NCI-H748 treated with DMSO at 0.1 percent for 48 hours (cell line): ENCODE measurements at places on chromosomes 11 and 22.
A peak's percentile ranks its signal among the peaks of the same experiment; 100 is the strongest.

DNA sequence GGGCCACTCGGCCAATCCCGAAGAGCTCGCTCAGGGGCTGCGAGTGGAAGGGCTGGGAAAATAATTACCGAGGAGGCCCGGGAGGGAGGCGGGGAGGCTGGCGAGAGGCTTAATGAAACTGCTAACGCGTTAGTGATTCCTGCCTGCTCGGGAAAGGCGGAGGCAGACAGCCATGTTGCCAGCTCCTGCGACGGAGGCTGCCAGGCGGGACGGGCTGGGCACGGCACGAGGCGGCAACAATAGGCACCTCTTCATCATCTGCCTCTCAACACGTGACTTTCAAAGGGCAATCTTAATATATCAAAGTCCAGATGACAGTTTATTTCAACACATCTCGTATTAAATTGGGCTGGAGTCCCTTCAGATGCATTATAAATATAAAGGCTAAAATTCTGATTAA lies 68.0 kb upstream of the TCF20 start:
- DNase-seq, result no peak

DNA sequence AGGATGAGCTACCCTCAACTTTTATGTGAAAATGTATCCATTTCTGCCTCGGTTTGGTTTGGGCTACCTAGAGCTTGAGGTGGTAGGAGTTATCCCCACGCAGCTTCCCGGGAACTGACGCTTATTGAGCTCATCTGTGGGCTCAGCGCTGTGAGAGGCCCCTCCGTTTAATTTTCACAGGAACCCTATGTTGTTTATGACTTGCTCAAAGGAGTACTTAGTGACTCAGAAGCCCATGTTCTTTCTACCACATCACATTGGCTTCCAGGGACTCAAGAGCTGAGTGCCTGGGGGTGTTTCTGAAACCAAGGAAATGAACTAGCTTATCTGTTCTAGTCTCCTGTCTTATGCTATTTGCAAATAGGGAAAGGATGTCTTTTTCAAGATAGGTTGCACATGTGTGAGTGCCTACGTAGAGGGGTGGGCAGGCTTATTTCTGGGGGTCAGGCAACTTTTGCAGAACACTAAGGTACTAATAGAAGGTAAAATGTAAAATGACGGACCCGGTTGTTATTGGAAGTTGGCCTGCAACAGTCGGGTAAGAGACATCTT lies 40.5 kb downstream of the MICAL2 start:
- DNase-seq, result no peak

DNA sequence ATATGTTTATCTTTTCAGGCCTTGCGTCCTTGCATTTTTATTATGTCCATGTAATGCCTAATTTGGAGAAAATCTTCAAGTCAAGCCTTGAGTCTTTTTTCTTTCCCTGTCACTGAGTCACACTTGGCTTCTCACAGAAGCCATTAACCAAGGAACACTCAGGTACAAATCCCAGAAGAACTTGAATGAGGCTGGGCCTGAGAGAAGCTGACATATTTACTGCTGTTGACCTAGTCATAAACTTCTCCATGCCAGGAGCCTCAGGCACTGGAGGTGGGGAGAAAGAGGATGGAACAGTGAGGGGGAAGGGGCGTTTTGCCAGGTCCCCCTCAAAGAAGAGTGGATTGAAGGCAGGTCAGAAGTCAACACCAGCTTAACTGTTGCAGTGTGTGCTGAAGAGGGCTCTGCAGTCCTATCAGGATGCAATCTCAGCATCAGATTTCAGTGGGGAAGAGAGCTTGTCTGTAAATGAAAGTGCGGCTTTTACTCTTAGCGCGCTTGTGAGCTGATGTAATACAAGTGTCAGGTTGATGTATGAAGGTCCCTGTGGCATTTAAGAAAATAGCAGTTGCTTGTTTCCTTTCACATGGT lies 526.0 kb downstream of the ETS1 start:
- no peak for DNase-seq

DNA sequence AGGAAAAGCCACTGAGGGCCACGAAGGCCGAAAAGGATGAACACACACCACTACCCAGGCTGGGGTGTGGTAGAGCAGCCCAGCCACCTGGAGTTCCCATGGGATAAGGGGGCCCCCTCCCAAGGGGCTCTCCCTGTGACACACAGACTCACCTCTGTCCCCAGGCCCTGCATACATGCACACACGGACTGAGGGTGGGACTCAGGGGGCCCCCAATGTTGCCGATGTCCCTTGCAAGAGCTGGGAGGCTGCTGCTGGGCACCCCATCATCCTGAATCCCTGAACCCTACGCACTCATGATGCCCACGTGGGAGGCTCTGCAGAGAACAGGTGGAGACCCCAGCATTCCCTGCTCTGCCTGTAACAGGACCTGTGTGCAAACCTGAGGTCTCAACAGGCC lies 14.5 kb downstream of the SHANK2 start:
- no peak for DNase-seq

DNA sequence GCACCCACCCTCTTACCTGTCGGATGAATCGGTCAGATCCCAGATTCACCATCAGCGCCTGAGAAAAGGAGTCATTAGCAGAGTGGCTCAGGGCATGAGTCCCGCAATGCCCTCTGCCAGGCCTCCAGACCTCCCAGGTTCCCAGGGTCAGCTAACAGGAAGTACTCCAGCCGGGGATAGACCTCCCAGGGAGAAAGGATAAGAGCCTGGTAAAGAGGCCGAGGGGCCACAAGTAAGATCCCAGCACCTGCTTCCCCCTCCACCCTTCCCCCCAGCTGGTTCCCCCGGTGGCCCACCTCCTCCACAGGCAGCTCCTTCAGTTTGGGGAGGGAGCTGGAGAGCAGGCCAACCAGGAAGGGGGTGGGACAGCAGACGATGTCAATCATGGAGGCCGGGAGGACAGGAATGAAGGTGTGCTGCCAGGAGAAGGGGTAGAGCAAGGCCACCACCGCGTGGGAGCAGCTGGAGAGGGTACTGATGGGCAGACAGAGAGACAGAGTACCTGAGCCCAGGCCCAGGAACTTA lies 16.4 kb downstream of the RPL27A start:
- no peak for DNase-seq

DNA sequence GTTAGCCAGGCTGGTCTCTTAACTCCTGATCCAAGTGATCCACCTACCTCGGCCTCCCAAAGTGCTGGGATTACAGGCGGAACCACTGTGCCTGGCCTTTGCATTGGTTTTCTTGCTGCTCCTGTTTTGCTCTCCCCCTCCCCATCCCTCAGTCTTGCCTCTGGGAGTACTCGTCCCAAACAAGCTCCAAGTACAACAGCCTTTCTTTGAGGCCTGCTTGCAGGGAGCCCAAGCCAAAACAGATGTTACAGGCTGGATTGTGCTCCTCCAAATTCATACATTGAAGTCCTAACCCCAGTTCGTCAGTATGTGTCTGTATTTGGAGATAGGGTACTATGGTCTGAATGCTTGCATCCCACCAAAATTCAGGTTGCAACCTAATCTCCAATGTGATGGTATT lies 8.6 kb downstream of the IGLL1 start:
- DNase-seq, result no peak

- peak; percentile 91 for DNase-seq
Measured at GRCh38 chr11:30488304-30488998, 97.7 kb downstream of the MPPED2 start.

GRCh38 chr11:21723678-21724077 lies 469.2 kb upstream of the ANO5 start:
- DNase-seq, result peak; percentile 88

DNA sequence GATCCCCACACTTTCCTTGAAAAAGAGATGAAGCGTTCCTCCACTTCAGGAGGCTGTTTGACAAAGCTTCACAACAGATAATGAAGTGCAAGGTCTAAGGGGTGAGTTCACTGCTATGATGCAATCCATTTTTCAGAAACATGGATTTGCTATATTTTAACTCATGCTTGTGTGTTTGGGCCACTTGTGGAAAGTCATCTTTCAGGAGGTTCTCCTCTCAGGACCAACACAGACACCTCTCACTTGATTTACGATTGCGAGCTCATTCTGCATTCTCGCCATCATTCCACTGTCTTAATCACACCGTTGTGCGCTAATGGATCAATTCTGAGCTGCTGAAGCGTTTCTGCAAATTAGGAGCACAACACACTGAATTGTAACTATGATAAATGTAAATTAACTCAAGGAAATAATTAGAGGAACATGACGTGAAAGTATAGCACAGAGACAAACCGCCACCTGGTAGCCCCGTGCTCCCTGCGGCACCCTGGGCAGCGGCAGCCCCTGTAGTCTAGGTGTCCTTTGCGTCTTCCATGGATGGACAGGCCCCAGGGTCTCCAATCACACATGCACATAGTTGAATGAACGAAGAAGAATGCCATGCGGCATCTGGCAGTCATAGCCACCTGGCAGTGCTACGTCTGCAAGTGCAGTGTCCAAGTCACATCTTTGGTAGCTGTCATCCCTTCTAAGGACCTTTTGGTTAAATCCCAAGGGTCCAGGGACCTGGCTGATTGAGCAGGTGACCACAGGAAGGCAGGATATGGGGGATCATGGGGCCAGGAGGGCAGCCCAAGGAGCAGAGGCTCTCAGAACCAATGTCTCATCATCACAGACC lies 28.1 kb upstream of the RTL6 start:
- no peak for DNase-seq

DNA sequence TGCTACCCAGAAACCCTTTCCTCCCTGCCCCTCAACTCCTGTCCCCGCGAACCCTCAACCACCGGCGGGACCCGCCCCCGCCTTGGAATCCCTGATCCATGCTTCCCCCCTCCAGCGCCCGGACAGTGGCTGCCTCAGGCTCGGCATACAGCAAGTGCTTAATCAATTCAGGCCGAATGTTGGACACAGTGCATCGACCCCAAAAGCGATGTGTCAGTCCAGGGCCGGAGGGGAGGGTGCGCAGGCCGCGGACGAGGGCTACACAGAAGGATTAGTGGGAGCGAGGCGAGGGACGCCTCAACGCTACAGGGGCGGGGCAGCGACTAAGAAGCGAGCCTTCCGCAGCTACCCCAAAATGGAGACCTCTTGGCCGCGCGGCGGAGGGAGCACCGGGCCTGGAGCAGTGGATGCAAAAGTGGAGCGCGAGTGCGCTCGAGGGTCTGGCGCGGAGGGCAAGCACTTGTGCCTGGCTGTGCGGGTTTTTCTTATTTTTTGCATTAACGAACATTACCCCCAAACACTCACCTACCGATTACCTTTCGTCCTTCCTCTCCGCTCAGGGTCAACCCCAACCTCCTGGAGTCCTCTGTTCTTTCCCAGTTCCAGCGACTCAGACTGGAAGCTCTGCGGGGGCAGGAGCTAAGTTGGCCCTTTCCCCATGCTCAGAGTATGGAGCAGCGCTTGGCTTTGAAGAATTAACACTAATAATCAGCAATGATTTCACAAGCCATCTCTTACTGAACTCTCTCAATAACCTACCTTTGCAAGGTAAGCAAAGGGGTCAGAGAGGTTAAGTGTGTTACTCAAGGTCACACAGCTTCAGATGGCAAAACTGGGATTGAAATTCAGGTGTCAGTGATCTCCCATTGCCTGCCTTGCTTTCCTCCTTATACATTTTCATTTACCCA lies 30.0 kb upstream of the WNT11 start:
- DNase-seq, result peak; percentile 24

- DNase-seq, result no peak
Measured at GRCh38 chr22:22884888-22885840, 2.5 kb upstream of the IGLL5 start.

DNA sequence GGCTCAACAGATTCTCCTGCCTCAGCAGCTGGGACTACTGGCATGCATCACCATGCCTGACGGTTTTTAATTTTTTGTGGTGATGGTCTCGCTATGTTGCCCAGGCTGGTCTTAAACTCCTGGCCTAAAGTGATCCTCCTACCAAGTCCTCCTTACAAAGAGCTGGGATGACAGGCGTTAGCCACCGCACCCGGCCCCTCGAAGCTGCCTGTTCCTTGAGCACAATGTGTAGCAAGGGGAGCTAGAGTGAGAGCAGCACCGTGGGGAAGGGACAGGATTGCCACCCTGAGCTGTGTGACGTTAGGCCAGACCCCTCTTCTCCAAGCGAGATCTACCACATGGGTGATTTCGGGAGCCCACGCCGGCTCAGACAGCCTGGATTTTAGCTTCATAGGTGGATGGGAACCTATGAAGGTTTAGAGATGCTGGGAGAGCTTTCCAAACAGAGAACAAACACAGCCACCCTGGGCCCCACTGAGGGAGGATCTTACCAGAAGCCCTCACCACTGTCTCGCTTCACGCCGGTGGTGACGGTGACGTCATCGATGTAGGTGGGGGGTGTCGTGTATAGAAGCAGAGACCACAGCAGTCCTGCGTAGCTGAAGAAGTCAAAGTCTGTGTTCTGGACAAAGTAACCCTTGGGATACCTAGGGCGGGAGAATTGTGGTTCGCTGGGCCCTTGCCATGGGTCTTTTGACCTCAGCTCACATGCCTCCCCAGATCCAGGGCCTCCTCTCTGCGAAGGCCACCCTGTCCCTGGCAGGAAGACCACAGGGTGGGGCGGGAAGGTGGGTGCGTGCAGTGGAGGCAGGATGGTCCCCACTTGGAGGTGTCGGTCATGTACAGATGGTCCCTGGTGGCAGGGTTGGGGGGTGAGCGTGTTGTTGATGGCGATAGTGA lies 23.1 kb downstream of the RGL4 start:
- DNase-seq, result no peak

GRCh38 chr11:25613451-25613850 lies 718.5 kb upstream of the ANO3 start:
- DNase-seq, result no peak

DNA sequence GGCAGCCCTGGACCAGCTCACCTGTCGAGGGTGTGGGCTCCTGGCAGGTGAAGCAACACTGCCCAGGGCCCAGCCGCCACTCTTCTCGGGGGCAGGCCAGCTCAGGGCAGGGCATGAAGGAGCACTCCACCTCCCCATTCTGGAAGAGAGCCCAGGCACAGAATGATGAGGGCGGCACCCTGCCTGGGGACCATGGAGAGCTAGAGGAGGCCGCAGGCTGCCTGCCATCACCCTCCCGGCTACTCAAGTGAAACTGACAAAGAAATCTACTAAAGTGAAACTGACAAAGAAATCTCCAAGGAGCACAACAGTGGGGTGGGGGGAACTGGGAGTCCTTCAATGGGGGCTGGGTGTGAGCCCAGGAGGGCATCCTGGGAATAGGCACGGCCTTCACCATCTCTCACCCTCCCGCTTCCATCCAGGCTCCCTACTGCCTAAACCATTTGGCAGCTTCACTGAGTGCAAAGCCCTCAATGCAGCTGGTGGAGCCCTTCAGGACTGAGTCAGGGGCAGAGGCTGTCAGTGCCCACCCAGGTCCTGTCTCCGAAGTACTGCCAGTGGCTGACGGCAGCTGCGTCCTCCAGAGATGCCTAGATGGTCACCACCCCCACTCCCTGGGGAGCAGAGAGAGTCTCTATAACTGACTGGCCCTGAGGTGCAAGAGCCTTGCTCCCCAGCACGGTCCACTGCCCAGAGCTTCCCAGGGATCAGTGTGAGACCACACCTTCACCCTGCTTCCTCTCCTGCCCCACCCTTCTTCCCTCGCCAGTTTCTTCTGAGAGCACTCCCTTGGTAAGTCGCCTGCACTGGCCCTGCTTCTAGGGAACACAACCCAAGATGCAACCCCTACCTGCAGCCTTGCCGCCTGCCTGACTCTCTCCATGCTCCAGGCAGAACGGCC lies 21.7 kb downstream of the VWCE start:
- DNase-seq, result no peak

DNA sequence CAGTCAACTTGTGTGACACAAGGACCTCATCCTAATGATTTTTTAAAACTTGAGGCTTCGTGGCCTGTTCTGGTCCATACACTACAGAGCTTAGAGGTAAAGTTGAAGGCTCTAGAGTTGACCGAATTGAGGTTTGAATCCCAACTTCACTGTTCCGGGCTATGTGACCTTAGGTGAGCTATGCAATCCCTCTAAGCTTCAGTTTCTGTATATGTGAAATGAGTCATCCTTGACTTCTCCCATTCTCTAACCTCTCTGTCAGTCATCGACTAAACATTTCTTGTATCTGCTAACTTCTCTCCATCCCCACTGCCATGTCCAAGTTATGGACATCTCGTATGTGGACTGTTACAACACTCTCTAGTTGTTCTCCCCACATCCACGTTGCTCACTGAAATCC lies 178.2 kb upstream of the TMEM45B start:
- DNase-seq, result no peak
